ENCODE measurements at places on chromosomes 12 and 14.
A peak's percentile ranks its signal among the peaks of the same experiment; 100 is the strongest.

DNA sequence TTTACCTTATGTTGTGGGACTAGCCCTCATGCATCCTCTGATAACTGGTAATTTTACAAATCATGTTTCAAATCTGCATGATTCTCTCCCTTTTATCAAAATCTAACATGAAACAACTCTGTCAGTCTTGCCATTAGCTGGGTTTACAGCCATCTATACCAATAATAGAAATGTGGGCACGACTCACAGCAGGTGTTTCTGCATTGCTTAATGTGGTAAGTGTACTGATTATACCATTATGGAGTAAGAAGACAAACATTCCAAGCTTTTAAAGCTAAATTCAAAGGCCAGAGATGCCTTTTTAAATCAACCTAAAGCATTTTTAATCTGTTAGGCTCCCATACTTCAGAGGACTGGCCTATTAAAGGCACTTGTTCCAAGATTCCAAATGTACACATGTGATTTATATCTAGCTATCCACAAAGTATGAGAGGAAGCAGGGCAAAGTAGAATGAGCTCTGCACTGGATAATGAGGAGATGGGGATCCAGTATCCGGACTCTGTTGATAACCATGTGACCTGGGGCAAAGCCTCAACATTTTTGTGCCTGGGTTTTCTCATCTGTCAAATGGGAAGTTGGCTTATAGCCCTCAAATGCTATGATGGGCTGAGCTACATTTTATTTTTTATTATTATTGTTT, 52.3 kb upstream of the FUT8 start:
- DNase-seq, result no peak

GRCh38 chr12:91432089-91432488, 249.5 kb upstream of the DCN start:
- DNase-seq, result no peak

DNA sequence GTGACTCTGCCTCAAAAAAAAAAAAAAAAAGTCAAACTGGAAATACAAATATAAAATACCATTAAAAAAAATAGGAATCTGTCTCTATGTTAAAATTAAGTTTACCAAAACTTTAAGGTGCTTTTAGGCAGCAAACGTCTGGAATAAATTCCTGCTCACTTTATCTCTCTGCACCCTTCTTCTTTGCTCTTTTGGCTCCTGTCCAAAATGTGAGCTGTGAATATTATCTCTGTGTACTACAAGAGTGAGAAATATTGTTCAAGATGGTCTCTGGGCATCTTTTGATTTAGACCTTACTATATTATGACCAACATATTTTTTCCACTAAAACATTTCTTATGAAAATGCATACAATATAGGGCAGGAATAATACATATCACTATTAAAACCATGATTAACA, 63.7 kb downstream of the PUS7L start:
- DNase-seq, result no peak

DNA sequence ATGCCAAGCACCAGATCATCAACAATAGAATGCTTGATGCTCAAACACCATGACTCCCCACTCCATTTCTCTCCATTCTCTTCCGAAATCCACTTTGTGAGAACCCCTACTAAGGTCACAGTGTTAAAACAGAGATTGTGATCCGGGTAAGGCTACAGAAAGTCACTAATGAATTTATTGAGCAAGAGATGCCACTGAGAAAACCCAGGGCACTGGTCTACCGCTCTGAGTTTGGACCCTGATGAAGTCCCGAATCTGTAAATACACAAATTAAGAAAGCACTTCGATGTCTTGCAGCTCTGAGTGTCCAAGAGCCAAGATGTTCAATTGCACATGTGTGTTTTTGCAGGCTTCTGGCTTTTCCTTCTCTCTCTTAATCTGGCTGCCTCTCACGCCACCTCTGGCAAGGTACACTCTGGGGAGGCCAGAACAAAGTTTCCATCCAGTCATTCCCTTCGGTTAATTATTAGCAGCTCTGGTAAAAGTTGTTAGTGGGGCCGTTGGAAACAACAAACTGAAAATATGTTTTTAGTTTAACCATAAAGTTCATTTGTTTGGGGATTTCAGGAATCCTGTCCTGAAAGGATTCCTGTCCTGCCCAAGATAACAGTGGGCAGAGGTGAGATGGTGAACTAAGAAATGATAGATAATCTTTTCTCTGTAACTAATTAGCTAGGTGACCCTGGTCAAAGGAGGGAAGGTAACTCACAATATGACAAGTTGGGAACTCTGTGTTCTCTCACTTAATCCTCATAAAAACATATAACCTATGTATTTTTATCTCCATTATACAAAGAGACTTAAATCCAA, 75.4 kb downstream of the BTG1 start:
- DNase-seq, result no peak

GRCh38 chr12:111076611-111077451, 156.5 kb upstream of the MYL2 start:
- DNase-seq, result no peak

- no peak for DNase-seq
Observed at GRCh38 chr12:131111446-131111845, 157.7 kb downstream of the ADGRD1 start.

DNA sequence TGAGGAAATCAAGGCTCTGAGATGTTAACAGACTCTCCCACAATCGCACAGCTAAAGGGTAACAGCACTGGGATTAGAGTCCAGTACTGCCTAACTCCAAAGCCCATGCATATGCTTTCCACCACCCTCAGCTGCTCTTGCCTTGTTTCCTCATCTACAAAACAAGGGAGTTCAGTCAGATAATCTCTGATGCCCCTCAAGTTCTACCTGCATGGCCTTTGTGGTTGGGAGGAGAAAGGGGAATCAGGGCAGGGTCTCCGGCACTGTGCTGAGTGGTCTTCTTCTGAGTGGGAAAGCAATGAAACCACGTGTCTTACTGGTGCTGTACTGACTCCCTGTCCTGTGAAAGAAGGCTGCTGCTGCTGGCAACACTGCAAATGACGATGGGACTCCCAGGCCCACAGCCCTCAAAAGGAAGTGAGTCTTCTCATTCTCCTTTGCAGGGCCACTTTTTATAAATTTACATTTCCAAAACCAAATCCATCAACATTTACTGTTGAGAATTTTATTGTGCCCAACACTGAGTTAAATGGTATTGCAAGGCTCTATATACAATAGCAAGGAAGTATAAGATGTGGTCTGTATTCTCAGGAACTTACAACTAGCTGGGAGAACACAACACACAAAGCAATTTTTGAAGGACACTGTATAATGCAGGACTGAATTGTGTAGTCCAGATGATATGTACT, 19.7 kb upstream of the DUSP16 start:
- DNase-seq, result no peak

DNA sequence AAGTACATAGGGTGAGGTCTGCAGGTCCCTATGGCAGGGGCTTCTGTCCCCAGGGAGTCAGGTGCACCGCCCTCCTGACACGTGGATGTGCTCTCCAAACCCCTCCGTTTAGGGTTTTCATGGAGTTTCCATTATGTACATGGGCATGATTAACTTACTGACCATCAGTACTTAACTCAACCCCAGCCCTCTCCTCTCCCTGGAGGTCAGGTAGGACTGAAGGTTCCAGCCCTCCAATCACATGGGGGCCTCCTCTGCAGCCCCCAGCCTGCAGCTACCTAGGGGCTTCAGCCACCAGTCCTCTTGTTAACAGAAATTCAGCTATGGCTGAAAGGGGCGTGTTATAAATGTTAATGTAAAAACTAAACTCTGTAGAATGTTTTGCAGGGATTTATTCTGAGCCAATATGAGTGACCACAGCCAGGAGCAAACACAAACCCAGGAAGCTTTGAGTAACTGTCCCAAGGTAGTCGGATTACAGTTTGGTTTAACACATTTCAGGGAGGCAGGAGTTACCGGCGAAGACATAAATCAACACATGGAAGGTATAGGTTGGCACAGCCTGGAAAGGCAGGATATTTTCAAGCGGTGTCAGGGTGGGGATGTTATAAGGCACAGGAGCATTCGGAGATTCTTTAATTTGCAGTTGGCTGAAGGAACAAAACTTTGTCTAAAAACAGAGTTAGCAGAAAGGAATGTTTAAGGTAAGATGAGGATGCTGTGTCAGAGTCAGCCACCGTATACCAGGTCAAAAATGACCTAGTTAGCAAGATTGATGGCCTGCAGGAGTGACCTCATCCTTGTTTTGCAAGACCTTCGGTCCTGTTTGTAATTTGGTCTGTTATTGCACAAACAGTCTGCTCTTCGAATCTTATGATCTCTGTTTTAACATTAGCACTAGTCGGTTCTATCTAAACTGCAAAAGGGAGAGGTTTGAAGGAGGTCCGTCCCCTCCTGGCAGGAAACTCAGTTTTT, 75.2 kb downstream of the TNFAIP2 start:
- no peak for DNase-seq

GRCh38 chr14:33835261-33835655, 115.6 kb downstream of the EGLN3 start:
- no peak for DNase-seq

DNA sequence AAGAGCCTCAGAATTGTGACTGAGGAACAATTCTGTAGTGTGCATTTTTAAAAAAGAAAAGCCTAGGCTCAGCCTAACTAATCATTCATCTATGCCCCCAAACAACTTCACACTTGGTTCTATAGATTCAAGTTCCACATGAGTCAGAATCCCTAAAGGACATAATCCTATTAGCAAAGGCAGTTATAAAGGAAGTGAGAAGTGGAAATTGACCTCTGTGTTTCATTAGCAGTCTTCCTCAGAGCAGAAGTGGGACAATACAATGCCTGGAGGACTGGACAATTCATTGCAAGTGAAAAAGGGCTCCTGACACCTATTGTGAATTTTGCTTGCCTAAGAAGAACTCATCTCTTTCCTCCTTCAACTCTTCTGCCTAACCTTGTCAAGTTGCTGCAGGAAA, 222.3 kb downstream of the PTPRO start:
- no peak for DNase-seq

- no peak for DNase-seq
Observed at GRCh38 chr12:73656375-73656774, 881.3 kb upstream of the ATXN7L3B start.

- no peak for DNase-seq
Observed at GRCh38 chr12:52519826-52520662, at the start of gene KRT5. Gene KRT5, minus strand, starts transcription at chr12:52520394. Its CDS starts 98 bp downstream, at chr12:52520296.

DNA sequence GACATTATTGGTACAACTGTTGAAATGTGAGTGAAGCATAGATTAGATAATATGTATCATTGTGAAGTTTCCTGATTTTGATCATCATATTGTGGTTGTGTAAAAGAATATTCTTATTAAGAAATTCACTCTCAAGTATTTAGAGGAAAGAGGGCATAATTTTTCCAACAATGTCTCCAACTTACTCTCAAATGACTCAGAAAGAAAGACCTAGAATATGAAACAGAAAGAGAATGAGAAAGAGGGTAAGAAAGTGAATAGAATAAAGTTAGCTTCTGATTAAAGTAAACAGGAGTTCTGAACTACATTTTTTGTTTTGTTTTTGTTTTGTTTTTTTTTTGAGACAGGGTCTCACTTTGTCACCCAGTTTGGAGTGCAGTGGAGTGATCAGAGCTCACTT, 123.0 kb downstream of the CPNE8 start:
- DNase-seq, result no peak

DNA sequence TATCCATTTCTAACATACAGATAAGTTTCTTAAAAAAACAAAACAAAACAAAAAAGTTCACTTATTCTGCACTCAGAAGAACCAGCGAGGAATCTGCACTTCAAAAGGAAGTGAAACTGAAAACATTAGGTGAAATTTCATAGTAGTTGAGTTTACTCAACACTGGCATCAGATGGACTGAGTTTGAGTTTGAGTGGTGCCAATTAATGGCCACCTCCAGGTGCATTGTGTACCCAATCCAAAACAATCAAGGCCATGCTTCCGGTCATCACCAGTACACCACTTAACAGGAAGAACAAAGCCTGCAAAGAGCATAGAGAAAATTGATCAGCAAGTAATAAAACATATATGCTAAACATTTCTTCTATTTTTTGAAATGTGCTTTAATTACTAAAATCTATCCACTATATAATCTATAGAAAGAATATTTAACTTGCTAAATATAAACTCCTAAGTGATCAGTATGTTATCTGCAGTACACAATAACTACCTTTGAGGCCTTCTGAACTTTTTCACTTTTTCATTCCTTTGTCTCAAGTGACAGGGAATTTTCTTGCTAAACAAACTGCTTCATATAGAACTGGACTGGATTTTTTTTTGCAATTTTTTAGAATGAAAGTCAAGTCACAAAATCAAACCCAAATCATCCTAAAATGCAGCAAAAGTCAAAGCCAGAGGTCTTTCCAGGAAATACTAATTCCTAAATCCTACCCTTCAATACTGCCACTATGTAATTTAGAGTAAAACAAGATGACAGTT, 11.5 kb downstream of the SLC38A2 start:
- no peak for DNase-seq

GRCh38 chr12:92595663-92596062, 107.1 kb upstream of the PLEKHG7 start:
- no peak for DNase-seq

GRCh38 chr14:77302926-77303325, 17.8 kb downstream of the POMT2 start:
- DNase-seq, result peak; percentile 55

DNA sequence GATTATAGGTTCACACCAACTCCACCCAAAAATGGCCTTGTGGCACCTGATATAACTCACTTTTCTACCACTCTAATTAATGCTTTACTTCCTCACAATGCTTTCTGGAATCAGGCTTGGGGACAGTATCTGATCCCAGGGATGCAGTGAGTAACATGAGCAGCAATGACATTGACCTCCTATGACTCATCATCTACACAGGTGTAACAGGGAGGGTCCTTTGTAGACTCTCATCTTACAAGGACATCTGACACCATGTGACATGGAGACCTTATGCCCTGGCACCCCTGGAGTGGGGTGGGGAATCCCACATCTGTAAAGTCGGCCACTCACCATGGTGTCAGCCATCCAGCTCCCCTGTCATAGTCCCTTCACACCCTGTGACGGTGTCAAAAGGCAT, 586.4 kb downstream of the MED13L start:
- DNase-seq, result peak; percentile 42

DNA sequence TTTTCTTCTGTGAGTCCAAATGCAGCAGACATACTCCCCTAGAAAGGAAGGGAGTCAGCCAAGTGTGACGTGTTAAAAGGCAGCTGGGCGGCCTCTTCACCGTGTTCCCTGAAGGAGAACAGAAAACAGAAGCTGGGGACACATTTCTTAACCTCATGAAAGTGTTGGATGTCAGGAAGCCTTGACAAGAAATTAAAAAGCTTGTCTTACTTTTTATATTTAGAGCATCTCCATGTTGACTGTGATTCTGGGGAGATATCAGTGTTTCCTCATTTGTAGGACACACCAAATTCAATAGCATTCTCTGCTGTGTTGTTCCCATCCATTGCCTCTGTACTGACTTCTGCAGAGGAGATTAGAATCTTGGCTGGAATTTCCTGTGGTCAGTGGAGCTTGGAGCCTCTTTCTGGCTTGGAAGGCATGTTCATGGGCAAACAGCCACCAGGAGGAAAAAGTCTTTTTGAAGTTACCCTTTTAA, 93.7 kb downstream of the RMST start:
- DNase-seq, result no peak

GRCh38 chr14:75297411-75298040, 18.9 kb downstream of the FOS start:
- no peak for DNase-seq

- no peak for DNase-seq
Observed at GRCh38 chr12:57579011-57579410, 12.0 kb upstream of the PIP4K2C start.
